ENCODE measurements at places on chromosomes 2 and 18.

DNA sequence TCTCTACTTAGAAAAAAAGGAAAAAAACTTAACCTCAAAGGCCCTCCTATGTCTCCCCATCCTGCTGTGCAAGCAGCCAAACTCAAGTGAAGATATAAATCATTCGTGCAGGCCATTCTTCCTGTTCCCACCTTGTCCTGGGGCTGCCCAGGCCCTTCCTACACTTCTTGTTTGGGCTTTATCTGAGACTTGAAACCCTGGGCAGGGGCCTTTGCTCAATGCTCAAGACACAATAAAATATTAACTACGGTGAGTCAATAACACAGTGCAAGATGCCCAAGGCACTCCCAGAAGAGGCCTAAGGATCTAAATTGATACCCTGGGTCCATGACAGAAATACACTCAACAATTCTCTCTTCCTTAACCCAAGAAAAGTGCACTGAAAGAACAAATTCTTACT is 67.6 kb downstream of the TBC1D8 start:
- DNase-seq, result no peak

DNA sequence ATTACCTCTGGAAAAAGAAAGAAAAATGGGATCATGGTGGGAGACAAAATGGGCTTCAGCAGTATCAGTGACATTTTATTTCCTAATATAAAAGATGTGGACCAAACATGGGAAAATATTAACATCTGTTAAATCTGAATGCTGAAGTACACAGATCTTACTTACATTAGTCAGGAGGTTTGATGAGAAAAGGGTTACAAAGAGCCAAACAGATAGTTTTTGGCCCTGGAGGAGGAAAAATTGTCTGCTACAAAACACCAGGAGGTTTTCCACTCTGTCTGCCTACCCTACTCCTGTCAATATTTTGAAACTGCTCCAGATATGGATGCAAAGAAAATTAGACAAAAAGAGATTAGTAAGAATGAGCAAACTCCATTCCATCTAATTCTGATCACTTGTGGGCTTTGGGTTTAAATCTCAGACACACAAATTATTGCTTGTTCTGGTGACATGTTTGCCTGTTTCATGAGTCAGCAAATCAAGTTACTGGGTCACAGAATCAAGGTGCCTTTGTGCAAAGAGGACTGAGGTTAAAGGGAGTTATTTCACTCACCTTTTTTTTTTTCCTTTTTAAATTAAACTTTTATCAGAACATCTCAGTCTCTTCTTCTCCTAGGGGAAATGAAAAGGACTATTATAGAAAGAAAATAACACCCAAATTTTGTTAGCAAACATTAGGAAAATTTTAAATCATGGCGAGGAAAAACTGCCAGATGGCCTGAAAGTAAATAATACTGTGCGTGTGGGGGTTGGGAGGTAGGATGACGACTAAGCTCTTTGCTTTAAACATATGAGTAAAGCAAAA is 87.0 kb upstream of the SPATS2L start:
- no peak for DNase-seq

- no peak for DNase-seq
These were observed 163.2 kb upstream of the KLF7 start for GRCh38 chr2:207328944-207329386.

GRCh38 chr2:151204756-151205155 is 56.9 kb downstream of the RBM43 start:
- no peak for DNase-seq

- no peak for DNase-seq
These were observed 6.2 kb downstream of the PKDCC start for GRCh38 chr2:42053791-42054701.

DNA sequence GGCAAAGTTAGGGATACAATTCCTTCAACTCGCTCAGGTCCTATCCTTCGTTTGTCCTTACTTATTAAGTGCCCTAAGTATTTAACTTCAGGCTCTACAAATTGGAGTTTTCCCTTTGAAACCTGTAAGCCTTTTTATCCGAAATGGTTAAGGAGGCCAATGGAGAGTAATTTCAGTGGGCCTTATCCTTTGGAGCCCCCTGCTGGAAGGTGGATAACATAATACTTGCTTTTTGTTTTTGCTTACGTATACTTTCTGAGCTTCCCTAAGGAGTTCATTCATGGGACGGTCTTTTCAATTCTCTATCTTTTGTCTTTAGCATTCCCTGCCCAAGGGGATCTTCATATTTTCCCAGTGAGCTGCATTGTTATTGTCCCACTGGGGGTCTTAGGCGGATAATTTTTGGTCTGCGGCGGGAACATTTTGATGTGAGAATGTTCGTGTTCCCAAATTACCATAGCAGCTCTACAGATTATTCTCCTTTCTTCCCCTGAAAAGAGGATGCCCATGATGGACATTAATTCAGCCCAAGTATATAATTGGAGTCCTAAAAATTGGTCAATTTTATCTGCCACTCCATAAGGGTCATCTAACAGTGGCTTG is 34.4 kb upstream of the TRAPPC8 start:
- DNase-seq, result peak; percentile 41

- no peak for DNase-seq
These were observed 84.2 kb downstream of the ARL4C start for GRCh38 chr2:234412726-234413125.

GRCh38 chr2:35415282-35415681 is 940.3 kb upstream of the CRIM1 start:
- DNase-seq, result no peak

GRCh38 chr2:160301420-160301819 is 101.3 kb upstream of the ITGB6 start:
- DNase-seq, result no peak

- no peak for DNase-seq
These were observed 213.4 kb downstream of the CDH20 start for GRCh38 chr18:61546590-61546989.

GRCh38 chr2:73983322-73984202 is 1.1 kb upstream of the TET3 start:
- DNase-seq, result no peak

- DNase-seq, result no peak
These were observed 1.7 kb upstream of the NETO1 start for GRCh38 chr18:72869226-72870185.

DNA sequence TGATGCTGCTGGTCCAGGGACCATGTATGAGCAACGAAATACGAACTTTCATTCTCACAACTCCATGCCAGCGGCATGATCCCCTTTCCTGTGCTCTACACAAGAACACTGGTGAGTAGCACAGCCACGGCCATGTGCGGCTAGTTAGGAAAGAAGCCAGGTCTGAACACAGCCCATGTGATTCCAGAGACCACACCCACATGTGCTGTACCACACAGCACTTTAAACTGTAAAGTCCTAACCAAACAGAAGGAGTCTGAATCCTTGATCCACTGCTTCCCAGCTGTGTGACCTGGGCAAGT is 33.0 kb upstream of the ACAA2 start:
- DNase-seq, result no peak

DNA sequence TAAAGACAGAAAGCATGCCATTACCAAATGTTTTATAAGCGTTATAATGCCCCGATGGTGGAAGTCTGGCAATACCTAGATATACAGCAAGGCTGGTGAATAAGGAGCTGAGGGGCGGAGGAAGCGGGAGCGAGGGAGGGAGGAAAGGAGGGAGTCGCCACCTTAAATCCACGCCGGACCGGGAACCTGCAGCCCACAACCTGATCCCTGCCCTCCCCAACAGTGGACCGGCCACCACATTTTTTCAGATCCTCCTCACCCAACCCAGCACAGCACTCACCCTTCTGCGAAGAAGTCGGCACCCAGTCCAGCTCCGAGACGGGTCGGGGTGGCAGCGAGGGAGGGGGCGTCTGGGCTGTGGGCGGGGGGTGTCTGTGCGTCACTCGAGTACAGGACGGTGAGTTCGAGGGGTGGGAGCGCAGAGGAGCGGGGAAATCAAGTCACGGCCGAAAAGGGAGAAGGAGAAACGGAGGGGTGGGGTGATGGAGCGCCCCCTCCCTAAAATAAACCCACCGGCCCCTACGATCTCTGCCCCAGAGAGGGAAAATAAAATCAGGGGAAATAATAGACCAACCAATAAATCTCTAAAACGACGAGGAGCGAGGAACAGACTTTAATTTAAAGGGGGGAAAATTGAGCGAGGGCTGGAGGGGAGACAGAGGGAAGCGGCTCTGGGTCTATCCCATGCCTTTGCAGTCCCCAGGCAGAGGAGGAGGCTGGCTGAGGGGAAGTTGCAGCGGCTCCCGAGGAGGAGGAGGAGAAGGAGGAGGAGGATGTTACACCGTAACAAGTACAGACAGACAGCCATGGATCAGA is 96.5 kb upstream of the SERTAD2 start:
- peak; percentile 44 for DNase-seq

DNA sequence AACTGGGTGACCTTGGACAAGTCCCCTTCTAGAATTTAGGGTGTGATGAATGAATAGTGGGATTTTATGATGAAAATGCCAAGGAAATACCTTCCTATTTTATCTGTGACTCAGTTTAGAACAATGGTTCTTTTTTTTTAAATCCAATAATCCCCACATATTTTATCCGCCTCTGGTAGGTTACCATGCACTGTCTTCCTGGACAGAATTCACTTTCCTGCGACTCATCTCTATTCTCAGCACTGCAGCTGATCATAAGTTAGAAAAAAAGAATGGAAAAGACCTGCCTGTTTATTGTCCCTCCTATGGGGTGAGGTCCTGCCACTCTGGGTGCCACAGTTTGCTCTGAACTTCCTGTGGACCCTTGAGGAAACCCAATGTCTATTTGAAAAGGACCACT is 73.1 kb downstream of the IRS1 start:
- no peak for DNase-seq

- no peak for DNase-seq
These were observed 12.1 kb upstream of the PXDN start for GRCh38 chr2:1756456-1756855.

- DNase-seq, result no peak
These were observed 31.7 kb downstream of the RMND5A start for GRCh38 chr2:86751778-86752177.

- DNase-seq, result no peak
These were observed 157.3 kb downstream of the CAMKMT start for GRCh38 chr2:44519026-44519425.

GRCh38 chr18:12651651-12652050 is 6.3 kb downstream of the SPIRE1 start:
- DNase-seq, result no peak

- no peak for DNase-seq
These were observed 46.7 kb downstream of the REEP1 start for GRCh38 chr2:86290596-86291327.

DNA sequence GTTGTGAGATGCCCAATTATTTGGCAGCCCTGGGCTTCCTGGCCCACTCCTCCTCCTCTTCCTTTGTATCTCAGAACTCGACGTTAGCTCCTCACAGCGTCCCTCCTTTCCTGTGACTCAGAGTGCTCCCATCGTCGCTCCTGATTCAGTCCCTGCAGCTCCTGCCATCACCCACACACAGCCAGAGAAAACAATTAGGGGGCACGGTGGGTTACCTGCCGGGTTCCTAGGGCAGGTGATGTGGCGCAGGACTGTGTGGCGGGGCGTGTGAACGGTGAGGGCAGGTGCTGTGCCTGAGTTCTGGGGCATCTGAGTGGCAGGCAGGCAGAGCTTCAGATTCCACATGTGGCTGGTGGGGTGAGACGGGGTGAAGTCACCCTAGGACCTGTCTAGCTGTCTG is 42.6 kb downstream of the GLI2 start:
- DNase-seq, result no peak

DNA sequence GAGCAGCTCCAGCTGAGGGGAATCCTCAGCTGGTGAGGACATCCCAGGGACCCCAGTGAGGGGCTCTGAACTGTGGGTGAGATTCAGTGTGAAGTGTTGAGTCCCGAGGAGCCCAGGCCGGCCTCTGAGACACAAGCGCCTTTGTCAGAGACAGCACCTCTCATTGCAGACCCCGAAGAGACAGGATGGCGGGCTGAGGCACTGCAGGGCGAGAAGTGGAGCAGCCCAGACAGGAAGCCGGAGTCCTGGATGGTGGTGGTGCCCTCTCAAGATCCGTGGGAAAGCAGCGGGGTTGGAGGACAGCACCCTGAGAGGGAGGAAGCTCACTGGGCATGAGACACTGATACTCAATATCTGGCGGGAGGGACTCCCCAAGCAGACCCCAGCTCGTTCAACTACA is 49.1 kb upstream of the ID2 start:
- DNase-seq, result no peak

DNA sequence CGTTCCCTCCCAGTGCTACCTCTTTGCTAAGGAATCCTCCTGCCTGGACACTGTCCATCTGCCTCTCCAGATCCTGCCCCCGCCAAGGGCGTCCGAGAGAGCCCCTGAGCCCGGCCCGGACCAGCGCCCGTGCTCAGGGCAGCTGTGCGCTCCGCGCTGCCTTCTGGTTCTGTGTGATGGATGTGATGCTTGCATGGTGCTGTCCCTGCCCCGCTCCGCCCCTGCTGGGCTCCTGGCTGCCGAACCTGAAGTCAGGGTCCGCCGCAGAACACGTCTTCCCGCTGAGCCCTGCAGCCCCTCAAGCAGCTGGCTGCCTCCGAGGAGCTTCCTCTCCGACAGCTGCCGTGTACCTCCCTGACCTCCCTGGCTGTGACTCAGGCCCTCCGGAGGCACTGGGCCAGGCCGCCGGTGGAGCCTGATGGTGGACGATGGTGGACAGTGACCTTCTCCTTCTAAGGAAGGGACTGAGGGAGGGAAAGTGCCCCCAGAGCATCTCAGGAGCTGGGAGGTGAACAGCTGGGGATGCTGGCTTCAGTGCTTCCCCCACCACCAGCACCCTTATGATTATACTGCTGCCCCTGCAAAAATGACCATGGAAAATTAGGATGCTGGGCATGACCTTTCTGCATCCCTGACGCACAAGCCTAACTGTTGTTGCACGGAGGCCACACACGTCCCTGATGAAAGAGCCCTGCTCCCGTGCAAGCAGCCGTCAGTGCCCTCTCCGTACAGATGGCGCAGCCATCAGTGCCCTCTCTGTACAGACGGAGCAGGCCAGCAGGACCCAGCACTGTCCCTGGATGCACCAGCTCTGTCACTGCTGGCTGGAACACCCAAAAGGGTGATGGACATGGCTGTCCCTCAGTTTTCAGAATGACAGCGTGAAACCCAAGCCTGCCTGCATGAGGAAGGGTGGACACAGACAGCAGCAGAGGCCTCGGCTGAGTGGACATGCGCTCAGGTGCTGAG is 99.3 kb downstream of the TPO start:
- no peak for DNase-seq

DNA sequence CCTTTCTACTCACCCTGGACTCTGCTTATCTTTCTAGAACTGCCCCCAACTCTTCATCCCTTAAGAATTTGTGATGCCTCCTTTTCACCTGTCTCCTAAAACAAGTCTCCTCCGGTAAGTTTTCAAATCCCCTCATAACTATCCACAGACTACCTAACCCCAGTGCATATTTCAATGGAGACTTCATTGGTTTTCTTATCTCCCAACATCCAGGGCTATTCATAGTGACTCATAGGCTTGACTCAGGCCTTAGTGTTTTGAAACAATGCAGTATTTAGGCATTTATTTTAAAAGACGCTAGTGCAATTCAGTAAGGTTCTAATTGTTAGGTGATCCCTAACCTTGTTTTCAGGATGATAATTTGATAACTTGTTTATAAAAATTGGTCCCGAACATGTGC is 399.2 kb downstream of the CPS1 start:
- DNase-seq, result no peak

Measured in activated CD4-positive, alpha-beta T cell treated with anti-CD3 and anti-CD28 coated beads for 4 hours (primary cell).